Right ventricle myocardium superior (tissue), 1 donor: ENCODE measurements at places on chromosomes 11 and 22. TPM values are rescaled to one million over a fixed set of nuclear protein-coding genes. Genes with fewer than 3 reads are reported as not detected.

DNA sequence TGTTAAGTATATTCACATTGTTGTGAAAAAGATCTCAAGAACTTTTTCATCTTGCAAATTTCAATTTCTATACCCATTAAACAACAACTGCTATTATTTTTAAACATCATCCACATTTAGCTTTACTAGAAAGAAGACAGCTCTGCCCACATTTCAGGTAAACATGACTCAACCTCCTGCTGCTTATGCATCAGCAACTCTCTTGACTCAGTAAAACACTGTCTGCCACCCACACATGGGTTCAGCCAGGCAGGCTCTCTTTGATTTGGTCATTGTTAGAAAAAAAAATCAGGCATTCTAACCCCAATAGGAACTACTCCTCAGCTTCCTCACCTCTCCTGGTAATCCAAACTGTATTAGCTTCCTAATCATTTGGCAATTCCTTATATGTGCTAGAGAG lies 5.1 kb upstream of the ENDOD1 start:
- no peak for DNase-seq

DNA sequence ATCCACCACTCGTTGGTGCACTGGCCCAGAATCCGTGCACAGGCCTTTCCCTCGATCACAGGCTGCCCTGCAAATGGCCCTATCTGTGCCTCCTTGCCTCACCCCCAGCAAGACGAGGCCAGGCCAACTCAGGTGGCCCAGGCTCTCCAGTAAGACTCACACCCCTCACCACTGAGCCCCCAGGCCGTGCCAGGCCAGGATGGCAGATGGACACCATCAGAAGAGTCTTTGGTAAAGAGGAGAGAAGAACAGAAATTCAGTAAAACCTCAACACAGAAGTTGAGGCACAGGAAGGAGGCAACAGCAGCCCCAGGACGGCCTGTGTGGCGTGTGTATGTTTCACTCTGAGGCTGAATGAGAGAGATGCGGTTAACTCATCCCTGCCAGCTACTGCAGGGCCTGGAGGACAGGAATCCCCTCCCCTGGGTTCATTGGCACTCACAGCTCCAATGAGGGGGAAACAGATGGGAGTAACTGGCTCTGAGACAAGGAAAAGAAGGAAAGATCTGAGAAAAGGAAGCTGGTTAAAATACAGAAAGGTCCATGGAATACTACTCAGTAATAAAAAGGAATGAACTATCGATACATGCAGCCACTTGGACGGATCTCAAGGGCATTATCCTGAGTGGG lies 54.1 kb upstream of the WNT11 start:
- no peak for DNase-seq

GRCh38 chr22:24162436-24162835 lies 18.9 kb upstream of the SUSD2 start:
- DNase-seq, result peak; percentile 59

DNA sequence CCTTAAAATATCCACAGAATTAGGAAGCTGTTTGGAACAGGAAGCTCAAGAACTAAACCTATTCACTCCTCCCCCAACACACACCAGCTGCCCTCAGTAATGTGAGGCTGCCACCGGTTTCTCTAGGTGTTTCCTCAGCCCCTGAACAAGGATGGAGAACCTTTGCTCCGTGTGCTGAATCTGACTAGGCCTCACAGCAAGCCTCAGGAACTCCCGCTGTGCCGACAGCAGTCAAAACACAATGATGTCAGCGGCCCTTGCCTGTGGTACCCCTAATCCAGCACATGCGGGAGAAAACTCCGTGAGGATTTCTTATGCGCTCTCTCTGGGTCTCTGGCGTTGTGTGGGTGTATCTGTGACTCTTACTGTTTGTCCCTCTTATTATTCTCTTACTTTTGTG lies 153.3 kb downstream of the EFCAB6 start:
- no peak for DNase-seq

DNA sequence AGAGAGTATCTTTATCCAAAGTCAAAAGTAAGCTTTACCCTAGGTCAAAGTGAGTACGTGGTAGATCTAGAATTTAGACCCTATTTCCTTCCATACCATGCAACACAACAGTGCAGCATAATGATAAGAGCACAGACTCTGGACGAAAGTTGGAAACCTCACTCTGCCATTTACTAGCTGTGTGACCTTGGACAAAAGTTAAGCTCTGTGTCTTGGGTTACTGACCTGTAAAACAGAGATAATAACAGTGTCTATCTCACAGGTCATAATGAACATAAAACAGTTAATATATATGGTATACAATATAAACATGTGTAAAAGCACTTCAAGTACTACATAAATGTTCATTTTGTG lies 13.6 kb upstream of the CHRNA10 start:
- DNase-seq, result no peak

The DLG2 gene
- 6.1 TPM for total RNA-seq

The KCNJ1 gene
- not detected for total RNA-seq
